ENCODE measurements at places on chromosomes 2 and 18. TPM values are rescaled to one million over a fixed set of nuclear protein-coding genes. Genes with fewer than 3 reads are reported as not detected.

Gene EDAR
- total RNA-seq: not detected

Gene G6PC2
- total RNA-seq: not detected

Gene MFSD2B
- total RNA-seq: 0.15 TPM

Gene OTX1
- total RNA-seq: 4.3 TPM

Gene COQ10B
- 23.4 TPM for total RNA-seq

Gene SLC5A7
- not detected for total RNA-seq

Gene TACR1
- 0.39 TPM for total RNA-seq

Gene COA5
- 15.3 TPM for total RNA-seq

Gene VIT
- not detected for total RNA-seq

Gene FOXI3
- not detected for total RNA-seq

Gene SAG
- total RNA-seq: not detected

Gene KIAA2012
- not detected for total RNA-seq

Gene LOXL3
- total RNA-seq: 0.40 TPM

Gene RND3
- 55.6 TPM for total RNA-seq

Gene TXNDC2
- total RNA-seq: 0.38 TPM

Gene FSHR
- not detected for total RNA-seq

Gene STARD6
- not detected for total RNA-seq

Gene FAM136A
- 104 TPM for total RNA-seq

Gene ARHGEF4
- total RNA-seq: 7.7 TPM

Gene MTX2
- total RNA-seq: 45.1 TPM

Gene ALKAL2
- total RNA-seq: not detected

Gene CREG2
- total RNA-seq: 10.0 TPM

Gene ANKRD36
- total RNA-seq: 4.6 TPM

Gene ANKRD30BL
- not detected for total RNA-seq

Gene CDCA7
- total RNA-seq: 47.0 TPM

Measured in A549 treated with DMSO at 1 μM for 4 hours (cell line).